Caudate nucleus (tissue), 63 donors: ENCODE measurements at places on chromosomes 4 and X.

- no peak for DNase-seq
Measured at GRCh38 chr4:161717084-161717483, 446.7 kb downstream of the FSTL5 start.

GRCh38 chr4:56118055-56118454 lies 169.3 kb downstream of the CEP135 start:
- DNase-seq, result no peak

- DNase-seq, result no peak
Measured at GRCh38 chr4:16238327-16238726, 12.1 kb upstream of the TAPT1 start.

DNA sequence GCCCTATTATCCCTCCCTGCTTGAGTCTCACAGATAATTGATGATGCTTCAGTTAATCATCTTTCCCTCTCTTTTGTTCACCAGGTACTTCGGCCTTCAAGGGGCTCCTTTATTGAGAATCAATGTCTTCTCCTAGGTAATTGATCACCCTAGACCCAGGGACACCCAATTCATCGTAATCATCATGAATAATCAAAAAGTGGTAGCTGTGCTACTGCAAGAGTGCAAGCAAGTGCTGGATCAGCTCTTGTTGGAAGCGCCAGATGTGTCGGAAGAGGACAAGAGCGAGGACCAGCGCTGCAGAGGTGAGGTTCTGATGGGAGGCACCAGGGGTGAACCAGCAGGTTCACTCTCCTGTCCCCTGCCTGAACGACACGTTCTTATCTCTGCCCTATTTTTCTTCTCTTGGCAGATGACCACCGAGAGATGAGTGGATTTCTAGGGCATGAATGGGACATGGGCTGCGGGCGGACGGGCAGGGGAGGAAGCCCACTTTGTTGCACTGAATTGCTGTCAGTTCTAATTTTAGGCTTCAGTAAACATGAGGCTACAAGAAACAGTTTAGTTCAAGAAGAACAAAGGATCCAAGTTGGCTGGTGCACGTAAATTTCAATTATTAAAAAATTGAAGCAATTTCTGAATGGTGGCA lies 80.5 kb downstream of the ALPK1 start:
- no peak for DNase-seq

GRCh38 chr4:159566786-159567185 lies 463.9 kb downstream of the RAPGEF2 start:
- no peak for DNase-seq

- no peak for DNase-seq
Measured at GRCh38 chrX:153340111-153340510, 6.2 kb downstream of the ZNF275 start.

DNA sequence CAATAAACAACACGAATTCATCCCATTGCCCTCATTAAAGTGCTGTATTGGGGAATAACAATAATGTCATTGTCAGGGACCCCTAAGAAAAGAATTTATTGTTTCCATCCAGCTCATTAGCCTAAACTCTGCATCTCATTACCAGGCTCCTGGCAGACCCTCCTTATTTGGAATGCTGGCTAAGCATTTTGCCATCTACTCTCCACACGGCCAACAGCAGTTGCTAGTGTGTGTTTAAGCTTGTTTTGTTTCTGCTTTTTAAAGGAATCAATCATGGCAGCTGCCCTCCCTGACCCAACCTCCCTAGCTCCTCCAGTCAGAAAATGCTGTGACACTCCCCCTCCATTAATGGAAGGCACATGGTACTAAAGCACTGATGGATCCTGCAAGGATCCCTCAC lies 43.5 kb downstream of the GATB start:
- DNase-seq, result peak; percentile 70

DNA sequence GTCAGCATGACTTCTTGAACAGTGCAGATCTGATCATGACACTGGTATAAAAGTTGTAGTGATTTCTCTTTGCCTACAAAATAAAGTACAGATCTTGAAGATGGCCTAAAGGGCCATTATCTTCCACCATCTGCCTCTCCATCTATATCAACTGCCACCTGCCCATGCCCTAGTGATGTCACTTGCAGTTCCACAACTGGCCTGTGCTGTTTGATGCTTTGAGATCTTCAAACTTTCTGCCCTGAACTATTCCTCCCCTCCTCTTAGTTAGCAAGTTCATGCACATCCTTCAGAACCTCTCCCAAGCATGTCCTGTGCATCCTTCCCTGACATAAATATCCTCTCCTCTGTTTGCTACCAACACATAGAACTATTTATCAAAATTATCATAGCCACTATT lies 217.0 kb downstream of the SOWAHB start:
- DNase-seq, result no peak

DNA sequence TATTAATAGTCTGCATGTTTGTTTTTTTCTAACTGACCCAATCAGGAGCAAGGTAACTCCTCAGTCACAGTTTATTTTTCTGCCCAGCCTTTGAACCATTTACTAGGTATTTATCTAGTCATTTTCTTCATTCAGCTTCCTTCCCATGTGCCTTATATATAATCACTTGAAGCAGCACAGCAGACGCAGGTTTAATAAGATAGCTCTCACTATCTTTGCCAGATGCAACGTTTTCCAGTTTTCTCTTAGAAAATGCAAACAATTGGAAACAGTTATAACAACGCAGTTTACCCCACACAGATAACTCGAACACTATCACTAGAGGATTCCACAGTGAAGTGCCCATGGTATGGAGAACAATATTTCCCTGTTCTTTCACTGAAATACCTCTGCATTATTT lies 56.4 kb upstream of the NFKB1 start:
- no peak for DNase-seq

DNA sequence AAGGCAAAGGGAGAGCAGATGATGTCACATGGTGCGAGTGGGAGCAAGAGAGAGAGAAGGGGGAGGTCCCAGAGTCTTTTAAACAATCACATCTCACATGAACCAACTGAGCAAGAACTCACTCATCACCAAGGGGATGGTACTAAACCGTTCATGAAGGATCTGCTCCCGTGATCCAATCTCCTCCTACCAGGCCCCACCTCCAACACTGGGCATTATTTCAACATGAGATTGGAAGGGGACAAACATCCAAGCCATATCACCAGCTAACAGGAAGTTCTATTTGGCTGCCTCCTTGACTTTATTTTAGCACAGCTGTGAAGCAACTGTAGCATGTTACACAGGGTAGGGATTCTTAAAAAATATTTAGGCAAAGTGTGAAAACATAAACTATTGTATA lies 102.5 kb downstream of the DDIT4L start:
- DNase-seq, result no peak

DNA sequence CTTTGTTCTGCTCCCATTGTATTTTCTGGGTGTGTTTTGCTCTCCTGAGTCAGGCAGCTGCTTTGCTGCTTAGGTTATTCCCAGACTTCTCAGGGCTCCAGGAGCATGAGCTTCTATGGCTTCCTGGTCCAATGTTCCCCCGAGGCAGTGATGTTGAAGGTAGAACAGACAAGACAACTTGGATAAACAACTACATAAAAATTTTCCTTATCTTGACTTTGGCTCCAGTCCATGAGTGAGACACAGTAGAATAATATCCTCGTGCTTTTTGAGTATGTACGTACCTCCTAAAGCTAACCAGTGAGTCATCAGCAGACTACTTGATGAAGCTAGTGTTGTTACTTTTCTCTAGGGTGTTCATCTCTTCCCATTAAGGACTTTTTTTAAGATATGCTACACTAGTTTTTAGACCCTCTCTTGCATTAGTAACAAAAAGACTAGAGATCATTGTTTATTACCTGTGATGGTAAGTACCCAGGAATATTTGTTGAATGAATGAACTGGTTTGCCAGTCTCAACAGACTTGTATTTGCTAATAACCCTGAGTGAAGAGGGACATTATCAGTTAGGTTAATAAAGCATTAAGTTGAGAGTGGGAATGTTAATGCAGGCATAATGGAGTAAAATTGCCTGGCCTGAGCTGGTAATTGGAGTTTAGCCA lies 131.9 kb downstream of the FHIP1A start:
- no peak for DNase-seq

GRCh38 chr4:137526681-137527080 lies 5.6 kb downstream of the PCDH18 start:
- no peak for DNase-seq

- DNase-seq, result no peak
Measured at GRCh38 chrX:123263747-123264146, 79.7 kb downstream of the GRIA3 start.

GRCh38 chrX:75989806-75990590 lies 182.9 kb upstream of the PBDC1 start:
- DNase-seq, result no peak

- DNase-seq, result no peak
Measured at GRCh38 chr4:100366213-100366612, 151.6 kb downstream of the EMCN start.

GRCh38 chrX:124501586-124501985 lies 155.2 kb downstream of the SH2D1A start:
- DNase-seq, result no peak

GRCh38 chr4:187276736-187277408 lies 553.2 kb upstream of the FAT1 start:
- DNase-seq, result no peak

DNA sequence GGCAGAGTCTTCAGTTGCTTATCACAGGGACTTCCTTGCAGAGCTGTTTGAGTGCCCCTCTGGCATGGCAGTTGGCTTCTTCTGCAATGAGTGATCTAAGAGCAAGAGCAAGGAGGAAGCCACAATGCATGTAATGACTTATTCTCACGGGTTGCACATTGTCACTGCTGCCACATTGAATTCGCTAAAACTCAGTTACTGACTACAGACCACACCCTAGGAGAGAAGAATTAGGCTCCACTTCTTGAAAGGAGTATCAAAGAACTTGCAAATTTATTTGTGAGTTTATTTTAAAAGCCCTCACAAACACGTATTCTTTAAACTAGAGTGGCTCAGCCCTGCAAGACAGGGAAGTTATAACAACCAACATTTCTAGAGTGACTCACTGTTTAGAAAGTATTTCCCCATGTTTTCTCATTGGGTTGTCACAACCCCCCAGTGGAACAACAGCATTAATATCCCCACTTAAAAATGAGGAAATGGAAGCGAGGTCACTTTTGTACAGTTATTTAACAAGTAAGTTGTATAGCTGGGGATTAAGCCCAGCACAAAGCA lies 32.4 kb upstream of the RBPJ start:
- DNase-seq, result no peak

GRCh38 chrX:47156611-47157520 lies 11.8 kb downstream of the RBM10 start:
- DNase-seq, result no peak

GRCh38 chr4:90474484-90474883 lies 347.3 kb downstream of the CCSER1 start:
- no peak for DNase-seq

DNA sequence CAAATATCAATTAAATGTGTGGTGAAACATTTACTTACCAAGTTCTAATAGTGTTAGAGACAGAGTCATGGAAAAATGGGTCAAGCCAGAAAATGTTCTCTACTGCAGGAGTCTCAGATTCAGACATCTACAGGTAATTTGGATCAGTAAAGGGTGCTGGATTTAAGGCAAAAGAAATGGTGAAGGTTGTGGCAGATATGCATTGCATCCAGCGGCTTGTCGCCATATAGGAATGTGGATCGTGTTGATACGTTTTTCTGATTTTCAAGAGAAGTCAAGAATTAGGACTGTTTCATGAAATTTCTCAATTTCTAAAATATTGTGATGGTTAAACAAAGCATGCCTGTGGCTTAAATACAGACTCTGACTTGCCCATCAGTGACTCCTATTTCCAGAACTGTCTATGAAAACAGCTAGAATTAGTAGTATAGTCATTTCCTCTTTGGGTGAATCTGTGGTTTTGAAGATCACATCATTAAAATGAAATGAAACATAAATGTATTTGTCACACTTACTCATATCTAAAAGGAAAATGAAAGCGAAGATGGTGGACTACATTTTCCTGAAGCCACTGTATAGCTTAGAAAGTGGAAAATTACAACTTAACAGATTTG lies 110.1 kb upstream of the VEGFC start:
- DNase-seq, result no peak

- no peak for DNase-seq
Measured at GRCh38 chr4:143021384-143021783, 163.3 kb upstream of the USP38 start.

DNA sequence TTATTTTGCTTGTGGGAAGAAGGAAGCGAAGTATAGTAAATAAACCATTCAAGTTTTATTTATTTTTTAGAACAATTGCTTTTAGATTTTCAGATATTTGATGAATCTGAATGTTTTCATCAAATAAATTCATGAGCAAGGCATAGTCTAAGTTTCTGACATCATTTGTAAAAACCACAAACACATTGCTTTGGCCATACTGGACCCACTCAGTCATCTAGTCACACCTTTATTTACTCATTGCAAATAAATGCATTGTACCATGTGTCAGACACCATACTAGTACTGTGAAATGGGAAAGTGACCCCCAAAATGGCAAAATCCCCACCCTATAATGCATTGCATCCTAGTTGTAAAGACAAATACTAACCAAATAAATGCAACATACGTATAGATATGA lies 449.1 kb upstream of the SMIM31 start:
- no peak for DNase-seq
